ENCODE measurements at places on chromosomes 5 and 9. TPM values are rescaled to one million over a fixed set of nuclear protein-coding genes. Genes with fewer than 3 reads are reported as not detected.

- DNase-seq: no peak
Observed at GRCh38 chr5:170097934-170098333, 7.8 kb upstream of the FOXI1 start.

- peak; percentile 10 for DNase-seq
Observed at GRCh38 chr5:159915904-159916840, at the start of gene ADRA1B. Gene ADRA1B (plus strand): TSS chr5:159916482. CDS start chr5:159916906, 424 bp downstream.

DNA sequence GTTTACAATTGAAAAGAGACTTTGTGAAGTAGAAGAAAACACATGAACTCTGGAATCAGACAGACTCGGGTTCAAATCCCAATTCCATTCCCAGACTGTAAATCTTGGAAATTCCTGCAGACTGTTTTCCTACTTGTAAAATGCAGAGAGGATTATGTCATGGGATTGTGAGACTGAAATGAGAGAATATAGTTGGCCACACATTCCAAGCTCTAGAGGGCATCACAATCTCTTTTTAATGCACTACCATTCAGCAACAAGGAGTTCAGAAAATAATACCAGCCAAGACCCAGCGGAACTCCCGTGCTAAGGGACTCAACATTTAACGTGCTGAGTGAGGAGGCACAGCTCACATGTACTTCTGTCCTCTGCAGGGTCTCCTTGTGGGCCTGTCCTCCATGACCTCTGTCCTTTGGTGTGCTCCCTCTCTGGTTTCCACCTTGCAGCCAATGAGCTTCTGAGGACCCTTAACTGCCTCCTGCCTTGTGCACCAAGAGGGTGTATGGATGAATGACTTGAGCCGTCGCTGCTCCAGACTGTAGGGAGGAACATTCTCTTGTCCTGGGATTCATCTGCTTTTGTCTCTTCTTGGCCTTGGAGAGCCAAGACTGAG, 263.5 kb downstream of the NTRK2 start:
- no peak for DNase-seq

GRCh38 chr5:153670101-153670500, 179.6 kb downstream of the GRIA1 start:
- no peak for DNase-seq

- DNase-seq: no peak
Observed at GRCh38 chr5:178272591-178272990, 40.0 kb upstream of the PHYKPL start.

DNA sequence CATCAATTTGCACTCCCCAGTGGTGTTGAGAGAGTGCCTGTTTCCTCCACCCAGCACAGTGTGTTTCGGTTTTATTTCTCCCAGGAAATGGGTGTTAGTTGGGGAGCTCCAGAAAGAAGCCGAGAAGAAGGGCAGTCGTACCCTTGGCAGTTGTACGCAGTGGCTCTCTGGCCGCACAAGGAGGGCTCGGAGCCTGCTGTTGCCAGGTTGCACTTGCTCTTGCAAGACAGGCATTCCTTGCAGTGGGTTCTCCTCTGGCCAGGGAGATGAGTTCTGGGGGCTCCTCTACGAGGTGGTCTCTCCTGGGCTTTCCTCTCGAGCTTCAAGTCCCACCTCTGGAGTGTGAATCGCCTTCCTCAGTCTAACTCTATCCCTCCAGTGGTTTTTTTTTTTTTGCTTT, 29.1 kb downstream of the QRFP start:
- no peak for DNase-seq

FOXD4L3 gene
- not detected for total RNA-seq

CMYA5 gene
- 0.13 TPM for total RNA-seq

C9orf153 gene
- total RNA-seq: not detected

CTNND2 gene
- total RNA-seq: not detected

GRCh38 chr5:854217-854616, 3.4 kb upstream of the ZDHHC11 start:
- no peak for DNase-seq

DNA sequence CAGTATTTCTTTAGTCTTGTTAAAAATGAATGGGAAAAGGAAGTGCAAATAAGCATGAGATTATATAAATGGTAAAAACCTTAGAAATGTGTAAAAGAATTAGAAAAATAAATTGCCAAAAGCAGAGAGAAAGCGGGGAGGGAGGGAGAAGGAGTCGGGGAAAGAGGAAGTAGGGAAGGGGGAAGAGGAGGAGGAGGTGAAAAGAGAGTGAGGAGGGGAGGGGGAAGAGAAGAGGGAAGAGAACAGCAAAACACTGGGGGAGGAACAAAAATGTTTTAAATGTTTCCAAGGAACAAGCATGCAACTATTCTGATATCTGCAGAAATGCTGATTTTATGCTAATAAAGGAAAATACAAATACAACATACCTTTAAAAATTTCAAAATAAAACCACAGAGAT, 317.5 kb downstream of the PIK3R1 start:
- DNase-seq: no peak

DNA sequence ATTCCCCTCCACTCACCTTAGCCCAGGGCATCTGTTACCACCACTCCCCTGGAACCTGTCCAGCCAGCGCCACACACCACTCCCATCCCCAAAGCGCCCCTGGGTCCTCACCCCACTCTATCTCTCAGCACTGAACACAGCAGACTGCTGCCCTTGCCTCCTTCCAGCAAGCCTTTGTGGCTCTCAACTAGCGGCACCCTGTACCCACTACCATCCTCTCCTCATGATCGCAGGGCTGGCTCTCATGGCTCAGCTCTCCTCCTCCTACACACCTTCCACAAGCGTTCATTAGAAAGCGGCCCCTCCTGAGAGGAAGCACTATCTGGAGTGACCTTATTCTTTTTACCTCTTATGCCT, 13.3 kb upstream of the BASP1 start:
- no peak for DNase-seq

GRCh38 chr9:72951520-72952380, 1.1 kb downstream of the ALDH1A1 start:
- no peak for DNase-seq

TMEM267 gene
- total RNA-seq: 12.6 TPM

NINJ1 gene
- total RNA-seq: 92.1 TPM

All from HepG2 (cell line).